EH (cell line): ENCODE measurements at places on chromosomes 16 and 17.
A peak's percentile ranks its signal among the peaks of the same experiment; 100 is the strongest.

DNA sequence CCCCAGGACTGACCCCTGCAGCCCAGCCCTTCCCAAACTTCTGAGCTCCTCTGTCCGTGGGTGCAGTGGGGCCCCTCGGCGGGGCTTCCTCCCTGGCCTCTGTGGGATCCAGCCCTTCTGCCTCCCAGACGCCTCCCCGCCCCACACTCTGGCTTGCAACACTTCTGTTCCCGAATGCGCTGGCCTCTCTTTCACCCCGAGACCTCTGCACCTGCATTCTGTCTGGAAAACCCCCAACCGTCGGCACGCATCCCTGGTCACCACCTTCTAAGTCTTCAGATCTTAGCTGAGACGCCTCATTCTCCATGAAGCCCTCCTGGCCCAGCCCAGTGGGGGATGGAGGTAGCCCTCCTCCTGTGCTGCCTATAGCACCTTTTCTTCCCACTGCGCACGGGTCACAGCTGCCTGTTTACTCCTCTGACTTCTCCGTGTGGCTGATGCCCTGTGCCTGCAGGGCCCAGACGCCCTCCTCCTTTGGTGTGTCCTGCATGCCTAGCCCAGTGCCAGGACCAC is 26.4 kb downstream of the TMEM235 start:
- no peak for DNase-seq

- DNase-seq, result peak; percentile 30
Observed at GRCh38 chr17:28570716-28571360, 486 bp downstream of the PIGS start.

DNA sequence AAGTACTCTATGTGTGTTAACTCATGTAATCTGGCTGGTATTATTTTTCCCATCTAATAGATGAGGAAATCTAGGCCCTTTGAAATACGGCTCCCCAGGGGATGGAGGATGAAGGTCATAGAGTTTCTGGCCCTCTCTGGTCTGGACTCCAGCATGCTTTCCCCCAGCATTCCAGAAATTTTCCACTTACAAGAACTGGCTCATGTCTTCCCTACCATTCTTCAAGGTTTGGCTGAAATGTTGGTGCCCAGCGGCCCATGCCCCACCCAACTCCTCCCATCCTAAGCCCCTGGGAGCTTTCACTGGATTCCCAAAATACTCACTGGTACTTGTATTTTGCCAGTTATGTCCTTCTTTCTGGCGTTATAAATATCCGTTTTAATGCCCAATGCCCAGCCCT is 237.5 kb upstream of the NLRP1 start:
- peak; percentile 17 for DNase-seq

- DNase-seq, result no peak
Observed at GRCh38 chr17:63420868-63421680, 25.0 kb downstream of the CYB561 start.

- DNase-seq, result no peak
Observed at GRCh38 chr17:70808596-70808995, 639.3 kb downstream of the KCNJ2 start.

DNA sequence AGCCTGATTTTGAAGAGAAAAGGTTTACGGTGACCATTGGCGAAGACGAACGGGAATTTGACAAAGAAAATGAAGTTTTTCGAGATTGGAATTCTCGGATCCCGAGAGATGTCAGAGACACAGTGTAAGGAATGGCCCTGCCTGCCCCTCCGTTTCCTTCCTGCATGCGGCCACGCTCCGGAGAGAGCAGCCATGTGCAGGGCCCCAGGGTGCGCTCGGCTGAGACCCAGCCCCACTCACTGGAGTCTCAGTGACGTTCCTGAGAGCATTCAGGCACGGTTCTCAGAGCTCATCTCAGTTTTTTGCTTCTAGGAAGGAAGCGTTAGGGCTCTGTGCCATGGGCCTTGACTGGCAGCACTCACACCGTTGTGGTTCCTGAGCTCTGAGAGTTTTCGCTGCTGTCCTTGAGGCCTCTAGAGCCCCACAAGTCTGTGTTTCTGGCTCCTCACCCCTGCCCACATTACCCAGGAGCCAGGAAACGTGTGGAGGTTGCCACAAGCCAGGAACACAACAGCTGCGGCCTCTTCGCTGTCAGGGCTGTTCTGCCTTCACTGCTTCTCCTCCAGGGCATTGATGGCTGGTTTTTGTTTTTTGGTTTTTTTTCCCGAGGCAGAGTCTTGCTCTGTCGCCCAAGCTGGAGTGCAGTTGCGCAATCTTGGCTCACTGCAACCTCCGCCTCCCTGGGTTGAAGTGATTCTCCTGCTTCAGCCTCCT is 29.8 kb downstream of the ZC3H18 start:
- no peak for DNase-seq

DNA sequence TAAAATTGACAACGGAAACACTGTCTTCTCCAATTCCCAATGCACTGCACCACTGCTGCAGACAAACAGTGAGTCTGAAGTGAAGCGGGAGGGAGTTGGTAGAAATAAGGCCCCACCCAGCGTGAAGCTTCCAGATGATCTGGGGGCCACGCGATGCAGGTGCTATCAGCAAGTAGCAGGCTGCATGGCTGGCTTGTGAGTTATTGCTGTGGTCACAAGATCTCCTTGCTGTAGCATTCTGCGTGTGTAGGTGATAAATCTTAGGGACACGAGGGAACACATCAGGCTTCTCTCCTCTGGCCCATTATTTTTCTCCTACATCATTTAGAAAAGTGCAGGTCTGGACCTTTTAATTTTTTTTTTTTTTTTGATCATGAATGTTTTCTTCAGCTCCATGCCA is 407.6 kb downstream of the TMEM114 start:
- no peak for DNase-seq

DNA sequence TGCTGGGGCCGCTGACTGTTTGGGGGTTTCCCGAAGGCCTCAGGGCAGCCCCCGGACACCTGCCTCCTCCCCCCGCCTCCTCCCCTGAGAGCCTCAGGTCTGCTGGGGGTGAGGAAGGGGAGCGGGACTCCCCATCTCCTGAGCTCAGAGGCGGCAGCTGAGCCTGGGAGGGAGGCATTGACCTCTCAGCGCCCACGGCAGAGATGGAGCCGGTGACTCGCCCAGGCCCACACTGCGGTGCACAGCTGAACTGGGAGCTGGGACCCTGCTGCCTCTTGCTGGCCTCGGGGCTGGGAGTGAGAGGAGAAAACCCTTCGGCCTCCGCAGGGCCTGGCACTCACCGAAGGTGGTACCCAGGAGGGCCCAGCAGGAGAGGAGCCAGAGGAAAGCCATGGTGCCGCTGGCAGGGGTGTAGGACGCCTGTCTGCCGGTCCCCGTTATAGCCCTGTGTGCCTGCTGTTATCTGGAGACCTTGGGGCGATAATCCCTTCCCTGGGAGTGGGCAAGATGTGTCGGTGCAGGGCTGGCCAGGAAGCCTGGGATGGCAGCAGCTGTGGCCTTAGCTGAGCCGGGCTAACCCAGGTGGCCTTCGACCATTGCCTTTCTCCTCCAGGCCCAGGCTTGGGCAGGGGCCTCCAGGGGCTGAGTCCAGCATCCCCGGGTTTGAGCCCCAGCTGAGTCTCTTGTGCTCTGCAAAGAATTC is at the start of gene CTRB2:
TSS of gene CTRB2 (minus strand) at position 413 of the 703 bp plus-strand sequence. CDS start at position 393, 20 bp downstream.
- peak; percentile 39 for DNase-seq

DNA sequence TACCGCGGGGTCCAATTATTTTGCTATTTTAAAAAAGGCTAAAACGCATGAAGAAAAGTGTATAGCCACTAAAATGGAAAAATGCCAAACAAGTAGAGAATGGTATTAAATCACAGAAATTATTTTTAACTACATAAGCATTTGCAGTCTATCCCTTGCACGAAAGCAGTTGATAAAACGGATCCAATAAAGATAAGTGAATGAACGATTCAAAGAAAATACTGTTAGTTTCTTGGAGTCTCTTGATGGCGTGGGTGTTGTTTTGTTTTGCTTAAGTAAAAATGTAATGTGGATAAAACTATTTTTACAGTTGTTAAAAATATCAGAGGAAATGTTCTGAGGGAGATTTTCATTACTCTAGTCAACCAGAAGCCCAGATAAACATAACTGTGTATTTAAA is 9.3 kb downstream of the HS3ST3A1 start:
- no peak for DNase-seq

DNA sequence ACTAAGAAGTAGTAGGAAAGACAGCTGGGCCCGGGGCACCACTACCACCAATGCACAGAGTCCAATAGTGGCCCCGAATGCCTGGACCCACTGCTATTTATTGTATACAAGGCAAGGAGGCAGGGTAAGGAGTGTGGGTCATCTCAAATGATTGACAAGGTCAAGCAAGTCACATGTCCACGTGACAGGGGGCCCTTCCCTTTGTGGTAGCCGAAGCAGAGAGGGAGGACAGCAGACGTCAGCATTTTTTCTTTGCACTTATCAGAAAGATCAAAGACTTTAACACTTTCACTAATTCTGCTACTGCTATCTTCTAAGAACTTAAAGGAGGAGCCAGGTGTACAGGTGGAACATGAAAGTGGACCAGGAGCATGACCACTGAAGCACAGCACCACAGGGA is 6.5 kb downstream of the VPS53 start:
- DNase-seq, result no peak

- peak; percentile 29 for DNase-seq
Observed at GRCh38 chr16:55257966-55258613, 65.9 kb upstream of the IRX6 start.

GRCh38 chr17:19771971-19772630 is 24.0 kb upstream of the ALDH3A1 start:
- DNase-seq, result no peak

DNA sequence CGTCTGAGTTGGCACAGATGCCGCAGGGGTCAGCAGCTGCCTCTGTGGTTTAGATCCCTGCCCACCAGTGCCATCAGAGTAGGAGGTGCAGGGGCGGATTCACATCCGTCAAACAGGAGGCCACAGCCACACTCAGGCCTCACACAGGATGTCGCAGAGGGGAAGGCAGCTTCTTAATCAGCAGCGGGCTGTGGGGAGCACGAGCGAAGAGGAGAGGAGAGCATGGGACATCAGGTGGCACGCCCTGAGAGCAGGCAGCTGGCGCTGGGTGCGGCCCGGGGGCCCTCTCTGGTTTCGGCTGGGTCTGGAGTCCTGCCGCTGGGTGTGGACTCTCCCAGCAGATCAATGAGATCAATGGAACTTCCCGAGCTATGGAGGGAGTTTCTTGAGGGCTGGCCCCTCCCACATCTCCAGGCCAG is 9.6 kb downstream of the LLGL2 start:
- no peak for DNase-seq

DNA sequence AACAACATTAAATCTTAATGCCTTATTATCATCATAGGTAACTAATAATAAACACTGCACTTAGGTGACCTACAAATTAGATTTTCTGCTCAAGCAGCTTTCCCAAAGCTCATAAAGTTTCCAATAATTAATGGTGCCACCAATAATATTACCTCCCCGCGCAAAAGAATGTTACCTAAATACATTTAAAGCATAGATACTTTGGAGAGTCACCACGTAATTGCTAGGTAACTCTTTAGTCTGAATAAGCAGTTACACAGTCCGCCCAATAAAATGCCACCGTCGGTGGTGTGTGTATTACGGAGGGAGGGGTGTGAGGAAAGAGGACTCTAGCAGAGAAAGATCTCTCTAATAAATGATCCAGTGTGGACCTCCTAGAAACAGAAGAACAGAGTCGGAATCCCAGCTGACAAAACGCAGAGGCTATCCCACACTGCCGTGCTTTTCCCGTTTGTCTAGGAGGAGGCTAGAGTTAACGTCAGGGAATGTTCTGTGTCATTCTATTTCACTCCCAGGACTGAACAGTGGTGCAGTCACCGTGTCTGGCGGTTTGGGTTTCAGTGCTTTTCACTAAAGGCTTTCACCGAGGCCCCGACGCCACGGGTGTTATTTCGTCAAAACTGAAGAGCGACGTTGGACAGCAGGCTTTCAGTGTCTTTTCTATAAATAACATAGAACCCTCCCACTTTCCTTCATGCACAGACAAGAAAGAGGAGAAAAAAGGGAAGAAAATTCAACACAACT is 630 bp downstream of the RNFT1 start:
- DNase-seq, result peak; percentile 74

- DNase-seq, result peak; percentile 16
Observed at GRCh38 chr16:82156761-82157533, 13.1 kb downstream of the MPHOSPH6 start.

- no peak for DNase-seq
Observed at GRCh38 chr16:52465711-52466267, 81.2 kb downstream of the TOX3 start.

GRCh38 chr17:57458718-57459285 is 202.5 kb downstream of the MSI2 start:
- no peak for DNase-seq

DNA sequence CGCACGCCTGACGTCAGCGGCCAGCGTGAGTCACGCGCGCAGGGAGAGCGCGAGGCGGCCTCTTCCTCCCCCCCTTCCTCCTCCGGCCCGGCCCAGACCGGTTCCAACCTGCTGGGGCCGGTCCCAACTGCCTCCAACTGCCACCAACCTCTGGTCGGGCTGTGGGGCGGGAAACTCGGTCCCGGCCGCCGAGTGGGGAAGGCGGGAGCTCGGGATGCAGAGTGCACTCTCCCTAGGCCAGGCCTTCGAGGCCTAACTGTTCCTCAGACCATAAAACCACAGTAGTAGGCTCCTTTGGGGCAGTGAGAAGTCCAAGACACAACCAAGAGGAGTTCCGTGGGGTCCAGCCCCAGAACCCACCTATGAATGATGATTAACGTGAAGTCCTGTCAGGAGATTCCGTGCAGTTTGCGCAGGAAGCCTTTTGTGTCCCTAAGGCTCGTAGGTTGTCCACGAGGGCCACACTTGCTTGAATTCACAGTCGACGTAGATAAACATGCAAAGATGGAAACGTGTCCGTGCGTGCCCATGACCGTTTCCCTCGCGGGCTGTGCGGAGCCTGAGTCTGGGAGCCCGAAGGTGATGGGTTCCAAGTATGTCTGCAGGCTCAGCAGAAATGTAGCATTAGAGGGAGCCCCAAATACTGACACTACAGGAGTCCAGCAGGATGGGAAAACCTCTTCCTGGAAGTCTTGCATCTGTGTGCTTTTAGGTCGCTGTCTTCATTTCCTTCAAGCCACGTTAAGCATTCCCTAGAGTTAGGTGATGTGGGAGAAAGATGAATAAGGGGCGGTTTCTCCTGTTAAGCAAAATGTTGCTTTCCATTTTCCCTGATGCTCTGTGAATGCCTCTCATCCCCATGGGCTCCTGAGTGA is 647 bp downstream of the UNK start:
- peak; percentile 89 for DNase-seq

DNA sequence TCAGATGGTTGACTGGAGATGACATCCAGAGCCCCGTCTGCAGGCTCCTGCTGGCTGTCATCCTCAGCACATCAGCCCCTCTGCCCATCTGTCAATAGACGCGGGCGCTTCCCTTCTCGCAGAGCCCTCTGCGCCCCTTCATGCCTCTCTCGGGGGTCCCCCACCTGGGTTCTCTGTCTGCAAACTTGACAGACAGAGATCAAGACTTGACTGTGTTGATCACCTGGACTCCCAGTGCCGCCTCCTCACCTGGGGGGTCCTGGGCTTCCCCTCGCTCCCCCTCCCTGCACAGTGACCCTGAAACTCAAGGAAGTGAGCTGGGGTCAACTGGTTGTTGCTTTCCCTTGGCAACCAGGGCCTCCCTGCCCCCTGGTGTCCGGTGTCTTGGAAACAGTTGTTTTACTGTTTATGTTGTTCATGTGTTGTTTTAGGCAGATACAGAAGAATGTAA is 31.9 kb downstream of the RNF213 start:
- DNase-seq, result no peak
